Activated CD4-positive, alpha-beta T cell treated with anti-CD3 and anti-CD28 coated beads, Interleukin-10, Interleukin-2, amounts not matched to agents 100 ng/mL and 50 ng/mL, durations not matched to agents 16 hours and 8 hours (primary cell): ENCODE measurements at places on chromosomes 7 and 10.
A peak's percentile ranks its signal among the peaks of the same experiment; 100 is the strongest.

DNA sequence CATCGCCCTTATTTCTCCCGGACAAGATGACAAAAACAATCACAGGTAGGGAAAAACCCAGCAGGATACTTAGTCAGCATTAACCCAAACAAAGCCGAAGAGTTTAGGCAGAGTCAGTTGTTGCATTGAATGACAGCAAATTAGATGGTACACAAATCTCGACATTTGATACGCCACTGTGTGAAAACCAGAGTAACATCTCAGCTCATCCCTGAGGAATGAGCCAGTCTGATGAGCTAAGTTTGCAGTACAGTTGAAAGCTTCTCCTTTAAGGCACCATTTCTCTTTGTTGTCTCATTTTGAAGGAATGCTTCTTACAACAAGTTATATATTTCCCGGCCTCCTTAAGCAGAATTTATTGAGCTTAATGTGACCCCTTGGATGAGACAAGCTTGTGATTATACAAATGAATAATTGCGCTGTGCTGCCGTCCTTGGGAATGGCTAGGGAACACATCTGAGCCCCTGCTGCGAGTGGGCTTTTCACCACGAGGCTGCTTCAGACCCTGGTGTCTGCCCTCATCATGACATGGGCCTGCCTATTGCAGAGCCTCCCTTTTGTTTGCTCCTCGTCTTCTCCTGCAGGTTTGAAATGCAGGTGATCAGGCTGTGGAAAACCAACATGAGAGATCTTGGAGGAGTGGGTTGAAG lies 137.3 kb downstream of the CELF2 start:
- DNase-seq = no peak

- no peak for DNase-seq
Measured at GRCh38 chr7:107938456-107939250, 47.7 kb downstream of the DLD start.

- peak; percentile 49 for DNase-seq
Measured at GRCh38 chr10:110651044-110651958, 7.2 kb downstream of the RBM20 start.

GRCh38 chr7:69450456-69450855 lies 147.8 kb upstream of the AUTS2 start:
- no peak for DNase-seq

DNA sequence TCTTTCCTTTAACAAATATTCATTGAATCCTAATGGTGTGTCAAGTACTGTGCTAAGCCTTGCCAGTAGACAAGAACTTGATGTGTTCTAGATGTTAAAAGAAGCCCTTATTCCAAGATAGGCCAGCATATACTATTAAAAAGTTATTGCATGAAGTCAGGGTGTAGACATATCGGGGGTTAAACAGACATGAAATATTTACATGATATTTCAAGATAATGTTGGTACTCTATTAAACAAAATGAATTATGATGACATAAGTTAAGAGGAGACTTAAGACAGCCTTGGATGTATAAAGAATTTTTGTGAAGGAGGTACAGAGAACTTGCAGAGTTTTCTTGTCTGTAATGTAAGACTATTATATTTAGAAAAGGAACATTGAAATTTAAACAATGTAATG lies 44.8 kb downstream of the HDAC9 start:
- DNase-seq = no peak

DNA sequence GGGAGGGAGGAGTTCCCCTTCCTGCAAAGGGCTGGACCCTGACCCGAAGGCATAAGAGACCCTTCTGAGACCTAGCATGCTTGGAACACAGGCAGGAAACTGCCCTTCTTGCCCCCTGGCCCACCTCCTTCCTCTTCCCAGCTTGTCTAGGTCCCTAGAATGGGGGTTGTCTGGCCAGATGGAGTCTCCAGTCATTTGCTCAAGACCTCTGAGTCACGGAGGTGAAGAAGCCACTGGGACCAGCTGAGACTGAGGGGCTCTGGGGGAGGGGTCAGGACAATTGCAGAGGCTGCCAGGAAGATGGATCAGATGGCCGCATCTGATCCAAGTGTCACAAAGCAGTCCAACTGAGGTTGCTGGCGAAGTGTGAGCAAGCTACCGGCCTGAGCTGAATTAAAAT lies 46.2 kb downstream of the COL13A1 start:
- no peak for DNase-seq

DNA sequence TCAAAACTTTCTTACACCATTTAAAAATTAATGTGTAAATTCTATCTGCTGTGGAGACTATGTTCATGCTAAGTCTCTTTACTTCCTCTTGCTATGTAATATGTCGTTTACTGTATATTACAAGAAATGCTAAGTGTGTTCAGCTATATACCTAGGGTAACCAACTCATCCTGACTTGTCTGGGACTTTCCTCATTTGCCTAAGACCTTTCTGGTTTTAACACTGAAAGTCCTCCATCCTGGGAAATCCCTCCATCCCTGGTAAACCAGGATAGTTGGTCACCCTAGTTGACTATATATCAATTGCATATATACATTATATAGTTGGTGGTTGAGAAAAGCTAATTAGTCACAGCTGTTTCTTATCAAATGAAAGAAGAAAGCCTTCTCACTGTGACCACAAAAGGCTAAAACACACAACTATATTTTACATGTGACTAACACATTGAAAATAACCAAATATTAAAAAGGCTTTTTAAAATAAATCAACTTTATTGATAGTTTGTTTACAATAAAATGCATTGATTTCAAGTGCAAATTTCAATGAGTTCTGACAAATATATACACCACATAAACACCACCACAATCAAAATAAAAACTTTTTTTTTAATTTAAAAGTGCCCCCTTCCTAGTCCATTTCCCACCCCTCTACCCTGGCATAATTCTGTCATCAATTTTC lies 167.7 kb upstream of the INHBA start:
- DNase-seq = peak; percentile 26

DNA sequence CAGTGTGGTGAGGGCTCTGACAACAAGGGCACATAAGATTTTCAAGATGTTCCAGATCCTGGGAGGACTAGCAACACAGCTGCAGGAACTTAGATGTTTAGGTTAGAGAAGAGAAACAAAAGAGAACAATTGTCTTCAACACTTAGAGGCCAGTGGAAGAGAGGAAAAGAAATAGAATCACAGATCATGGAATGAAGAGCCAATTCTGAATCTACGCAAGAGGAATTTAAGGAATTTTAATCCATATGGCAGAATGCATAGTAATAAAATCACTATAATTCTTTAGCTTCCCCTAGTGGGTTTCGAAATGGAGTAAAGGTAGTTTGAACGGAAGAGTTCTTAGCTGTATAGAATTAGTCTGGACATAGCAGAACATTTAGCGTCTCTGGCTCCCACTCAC lies 114.6 kb upstream of the LRRTM3 start:
- no peak for DNase-seq

GRCh38 chr10:11605807-11606408 lies 5.5 kb downstream of the USP6NL start:
- no peak for DNase-seq

GRCh38 chr10:100980711-100981110 lies 6.6 kb downstream of the MRPL43 start:
- DNase-seq = no peak
